Left colon (tissue), 2 donors: ENCODE measurements at places on chromosomes 2 and 18.

GRCh38 chr2:18971069-18971378 lies 381.7 kb upstream of the NT5C1B start:
- no peak for DNase-seq

DNA sequence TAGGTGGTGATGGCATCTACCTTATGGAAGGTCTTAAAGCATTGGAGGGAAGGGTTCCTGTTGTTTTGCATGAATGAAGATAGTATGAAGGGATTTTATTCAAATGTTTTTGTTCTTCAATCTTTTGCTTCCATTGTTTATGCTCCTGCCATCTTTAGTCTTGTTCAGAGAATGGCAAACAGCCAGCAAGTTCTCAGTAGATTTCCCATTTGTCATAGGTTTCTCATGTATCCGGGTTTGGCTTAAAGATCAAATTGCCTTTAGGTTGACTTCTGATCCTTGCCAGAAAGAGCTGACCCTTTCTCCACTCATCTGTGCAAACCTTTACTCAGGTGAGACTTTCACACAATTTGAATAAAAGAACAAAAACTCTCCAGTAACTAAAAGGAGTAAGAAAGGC lies 44.2 kb upstream of the STAT4 start:
- DNase-seq = no peak

GRCh38 chr2:61537277-61537949 lies 743 bp downstream of the XPO1 start:
- DNase-seq = no peak

- no peak for DNase-seq
Measured at GRCh38 chr2:148523315-148523714, 121.2 kb upstream of the EPC2 start.

GRCh38 chr2:7609974-7610373 lies 692.8 kb downstream of the RNF144A start:
- no peak for DNase-seq

- DNase-seq = no peak
Measured at GRCh38 chr2:38907743-38908562, 18.3 kb downstream of the ARHGEF33 start.

GRCh38 chr2:219045937-219046550 lies 4.7 kb upstream of the CFAP65 start:
- peak; percentile 62 for DNase-seq

DNA sequence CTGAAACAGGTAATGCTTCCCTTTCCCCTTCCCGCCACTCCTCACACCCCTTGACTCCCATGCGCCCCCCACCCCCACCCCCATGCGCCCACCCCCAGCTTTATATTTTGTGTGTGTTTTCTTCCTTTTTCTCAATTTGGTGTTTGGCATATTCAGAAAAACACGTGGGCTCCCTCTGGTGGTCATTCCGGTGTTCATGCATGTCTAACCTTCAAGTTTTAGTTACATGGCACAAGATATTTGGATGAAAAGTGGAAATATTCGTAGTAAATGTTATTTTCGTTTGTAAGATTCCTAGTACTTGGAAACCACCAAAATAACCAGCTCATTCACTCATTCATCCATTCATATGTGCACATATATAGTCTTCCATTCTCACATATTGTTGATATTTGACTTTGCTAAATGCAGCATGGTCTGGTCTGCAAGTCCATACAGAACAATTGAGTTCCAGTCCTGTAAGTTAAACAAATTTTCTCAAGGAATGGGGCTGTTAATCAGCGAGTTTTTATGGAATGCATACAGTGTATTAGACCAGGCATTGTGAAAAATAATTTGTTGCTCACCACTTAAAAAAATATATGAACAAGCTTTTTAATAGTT lies 143.6 kb upstream of the MAP3K20 start:
- peak; percentile 78 for DNase-seq

DNA sequence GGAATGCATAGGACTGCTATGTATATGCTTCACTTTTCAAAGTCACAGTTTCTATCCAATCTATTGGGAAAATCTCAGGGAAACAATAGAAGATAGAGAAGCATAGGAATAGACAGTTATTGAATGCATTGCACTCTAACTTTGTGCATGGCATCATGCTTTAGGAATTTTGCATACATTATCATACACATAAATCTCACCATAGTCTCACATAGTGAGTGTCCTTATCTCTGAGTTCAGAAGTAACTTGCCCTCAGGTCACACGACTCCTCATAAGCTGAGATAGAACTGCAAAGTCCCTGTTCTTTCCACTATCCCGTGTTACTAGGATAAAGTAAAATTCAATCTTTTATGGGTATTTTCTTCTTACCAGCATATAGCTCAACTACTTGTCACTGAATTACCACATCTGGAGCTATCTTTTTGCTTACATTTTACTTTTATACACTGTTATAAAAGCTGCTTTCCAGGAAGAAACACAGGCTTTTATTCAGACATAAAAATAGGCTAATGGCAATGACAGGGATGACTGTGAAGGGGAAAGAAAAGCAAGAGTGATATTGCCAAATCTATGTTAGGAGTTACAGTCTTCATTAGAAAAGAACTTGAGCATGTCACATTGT lies 666.9 kb downstream of the XIRP2 start:
- DNase-seq = no peak

- DNase-seq = no peak
Measured at GRCh38 chr2:236101311-236101950, 66.8 kb downstream of the GBX2 start.

GRCh38 chr2:233807966-233808935 lies 30.1 kb downstream of the MROH2A start:
- DNase-seq = no peak

DNA sequence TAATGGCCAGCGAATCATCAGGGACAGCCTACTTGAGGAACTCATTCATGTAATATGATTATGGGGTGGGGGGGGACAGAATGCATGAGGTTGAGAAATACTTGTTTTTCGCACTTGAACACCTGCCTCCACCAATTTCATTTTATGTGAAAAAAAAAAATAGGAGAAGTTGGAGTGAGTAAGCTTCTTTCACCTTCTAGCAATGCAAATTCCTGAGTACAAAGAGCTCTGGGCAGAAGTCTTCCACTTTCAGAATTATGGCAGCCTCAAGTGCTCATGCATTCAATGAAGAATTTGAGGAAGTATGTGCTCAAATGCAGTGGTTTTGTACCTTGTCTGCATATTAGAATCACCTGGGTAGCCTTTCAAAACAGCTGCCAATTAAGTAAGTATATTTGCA lies 40.1 kb upstream of the GPD2 start:
- DNase-seq = no peak

- no peak for DNase-seq
Measured at GRCh38 chr2:1775511-1776035, 31.3 kb upstream of the PXDN start.

GRCh38 chr2:112750560-112750843 lies 13.9 kb downstream of the CKAP2L start:
- DNase-seq = no peak

DNA sequence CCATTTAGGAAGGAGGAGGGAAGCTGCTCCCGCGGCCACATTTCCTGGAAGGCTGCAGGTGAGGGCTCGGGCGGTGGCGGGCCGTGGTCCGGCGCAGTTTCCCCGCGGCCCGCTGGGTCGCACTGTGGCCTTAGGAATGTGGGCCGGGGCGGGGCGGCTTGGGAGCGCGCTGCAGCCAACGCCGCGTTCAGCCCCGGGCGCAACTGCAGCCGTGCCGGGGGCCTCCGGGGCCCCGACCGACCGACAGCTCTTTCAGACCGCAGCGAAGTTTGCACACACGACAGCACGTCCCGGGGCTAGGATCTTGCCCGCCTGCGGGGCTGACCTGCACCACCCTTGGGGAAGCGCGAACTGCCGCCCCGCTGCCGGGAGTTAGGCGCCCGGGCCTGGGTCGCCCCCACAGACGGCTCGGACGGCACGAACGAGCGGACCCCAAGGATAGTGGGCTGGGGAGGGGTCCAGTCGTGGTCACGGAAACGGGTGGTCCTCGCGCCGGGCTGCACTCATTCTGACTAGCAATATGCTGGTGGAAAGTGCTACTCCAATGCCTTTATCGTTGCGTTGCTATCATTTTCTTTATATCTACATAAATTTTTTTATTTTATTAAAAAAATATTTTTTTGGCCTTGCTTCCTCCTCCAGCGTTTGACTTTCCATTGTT lies 69.9 kb upstream of the DLX2 start:
- peak; percentile 89 for DNase-seq

DNA sequence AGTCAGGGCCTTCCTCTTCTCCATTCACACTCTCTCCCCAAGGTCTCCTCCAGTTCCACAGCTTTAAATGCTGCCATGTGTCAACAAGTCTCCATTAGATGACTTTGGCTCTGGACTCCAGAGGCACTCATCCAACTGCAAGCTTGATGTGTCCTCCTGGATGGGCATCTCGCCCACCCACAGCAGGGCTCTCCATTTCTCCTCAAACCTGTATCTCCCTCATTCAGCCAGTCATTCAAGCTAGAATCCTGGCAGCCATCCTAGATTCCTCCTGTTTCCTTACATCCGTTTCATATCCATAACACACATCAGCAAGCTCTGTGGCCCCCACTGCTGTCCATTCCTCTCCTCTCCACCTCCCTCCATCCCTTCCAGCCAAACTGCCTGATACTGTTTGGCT lies 88.4 kb upstream of the AFF3 start:
- no peak for DNase-seq

DNA sequence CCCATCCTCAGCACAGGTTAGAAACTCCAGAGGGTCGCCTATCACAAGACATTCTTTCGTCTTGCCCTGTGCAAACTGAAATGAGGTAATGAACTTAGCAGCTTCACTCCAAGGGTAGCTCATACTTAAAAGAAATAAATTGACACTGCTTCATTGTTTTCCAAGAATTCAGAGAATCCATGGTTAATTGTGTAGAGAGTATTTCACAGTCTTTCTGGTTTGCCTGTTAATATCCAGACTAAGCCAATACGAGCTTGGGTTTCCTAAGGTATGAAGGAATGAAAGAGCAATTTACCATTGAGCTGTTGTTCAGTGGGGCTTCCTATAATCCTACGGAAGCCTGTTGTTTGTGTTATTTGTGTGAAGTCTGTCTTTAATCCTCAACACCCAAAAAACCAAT lies 58.7 kb downstream of the FAM124B start:
- DNase-seq = no peak

- DNase-seq = no peak
Measured at GRCh38 chr2:176385838-176386237, 116.6 kb downstream of the MTX2 start.

- no peak for DNase-seq
Measured at GRCh38 chr18:59960272-59960671, 60.5 kb downstream of the PMAIP1 start.

GRCh38 chr2:82158150-82158549 lies 1853.6 kb upstream of the LRRTM1 start:
- DNase-seq = no peak

DNA sequence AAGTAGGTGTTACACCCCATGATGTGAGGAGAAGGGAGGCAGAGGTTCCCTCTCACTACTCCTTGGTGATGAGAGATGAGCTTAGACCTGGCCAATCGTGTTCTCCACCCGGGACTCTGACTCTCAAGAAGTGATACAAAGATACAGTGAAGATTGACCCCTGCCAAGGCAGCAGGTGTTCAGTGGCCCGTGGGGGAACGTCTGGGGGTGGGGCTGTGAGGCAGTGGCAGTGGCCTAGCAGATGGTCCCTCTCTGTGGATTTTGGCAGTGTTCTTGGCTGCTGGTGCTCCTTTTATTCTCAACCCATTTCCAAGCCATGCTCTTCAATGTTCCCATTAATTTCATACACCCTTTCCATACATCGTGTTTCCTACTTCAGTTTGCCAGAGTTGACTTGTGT lies 120.4 kb upstream of the NEDD4L start:
- no peak for DNase-seq

DNA sequence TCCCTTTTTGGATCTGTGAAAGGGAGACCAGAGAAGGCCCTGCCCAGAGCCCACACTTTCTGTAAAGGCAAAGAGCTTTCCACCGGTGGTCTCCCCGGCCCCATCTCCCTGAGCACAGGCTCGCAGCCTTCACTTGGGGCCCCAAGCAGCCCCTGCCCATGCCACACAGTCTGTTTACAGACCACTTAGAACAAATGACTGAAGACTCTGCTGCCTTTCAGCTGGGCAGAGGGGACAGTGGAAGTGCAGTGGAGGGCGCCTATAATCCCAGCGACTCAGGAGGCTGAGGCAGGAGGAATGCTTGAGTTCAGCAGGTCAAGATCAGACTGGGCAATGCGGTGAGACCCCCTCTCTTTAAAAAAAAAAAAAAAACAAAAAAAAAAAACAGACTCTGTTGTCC lies 28.9 kb downstream of the SERTAD2 start:
- no peak for DNase-seq

DNA sequence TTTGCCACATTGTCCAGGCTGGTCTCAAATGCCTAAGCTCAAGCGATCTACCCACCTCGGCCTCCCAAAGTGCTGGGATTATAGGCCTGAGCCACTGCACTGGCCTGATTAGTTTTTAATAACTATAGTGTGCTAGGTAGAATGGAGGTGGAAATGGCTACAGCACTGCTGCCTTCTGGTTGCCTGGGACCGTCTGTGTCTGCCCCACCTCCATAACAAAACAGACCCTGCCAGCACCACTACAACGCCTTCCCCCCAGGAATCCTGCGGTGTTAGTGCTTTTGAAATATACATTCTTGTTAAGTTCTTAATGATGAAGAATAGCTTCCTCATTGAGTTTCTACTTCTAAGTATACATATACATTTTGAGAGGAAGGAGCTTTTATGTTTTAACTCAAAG lies 148.2 kb upstream of the ITGA6 start:
- no peak for DNase-seq

GRCh38 chr18:47881752-47882455 lies 48.6 kb downstream of the SMAD2 start:
- no peak for DNase-seq

DNA sequence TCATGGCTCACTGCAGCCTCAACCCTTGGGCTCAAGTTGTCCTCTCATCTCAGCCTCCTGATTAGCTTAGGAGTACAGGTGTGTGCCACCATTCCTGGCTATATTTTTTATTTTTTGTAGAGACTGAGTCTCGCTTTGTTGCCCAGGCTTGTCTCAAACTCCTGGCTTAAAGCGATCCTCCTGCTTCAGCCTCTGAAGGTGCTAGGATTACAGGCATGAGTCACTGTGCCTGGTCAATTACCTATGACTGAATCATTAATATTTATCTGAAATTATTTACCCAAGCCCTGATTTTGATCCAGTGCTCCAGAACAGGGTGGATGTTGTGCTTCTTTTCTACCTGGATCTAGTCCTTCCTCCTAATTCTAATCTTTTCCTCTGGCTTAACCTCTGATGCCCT lies 87.8 kb downstream of the MAP2 start:
- no peak for DNase-seq

- no peak for DNase-seq
Measured at GRCh38 chr2:144776766-144777165, 256.8 kb upstream of the ZEB2 start.

GRCh38 chr2:30185178-30185577 lies 38.4 kb downstream of the YPEL5 start:
- DNase-seq = no peak

DNA sequence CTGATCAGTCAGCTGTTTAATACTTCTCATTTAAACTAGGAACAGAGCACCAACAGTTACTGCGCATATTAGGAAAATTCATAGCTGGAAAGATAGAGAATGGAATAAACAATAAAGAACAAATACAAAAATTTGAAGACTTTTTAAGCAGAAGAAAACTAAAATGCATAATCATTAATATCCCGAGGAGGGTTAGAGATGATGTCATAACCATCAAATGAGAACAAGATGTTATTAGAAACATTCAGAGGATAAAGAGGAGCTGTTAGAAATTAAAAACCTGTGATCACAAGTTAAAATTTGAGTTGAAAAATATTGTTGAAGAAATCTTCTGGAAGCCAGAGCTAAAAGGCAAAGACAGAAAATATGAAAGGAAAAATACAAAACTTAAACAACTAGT lies 54.0 kb upstream of the ALKAL2 start:
- DNase-seq = no peak
